ENCODE measurements at places on chromosomes 13 and 19.

- DNase-seq, result no peak
Observed at GRCh38 chr19:18329035-18329376, 6.1 kb upstream of the LSM4 start.

DNA sequence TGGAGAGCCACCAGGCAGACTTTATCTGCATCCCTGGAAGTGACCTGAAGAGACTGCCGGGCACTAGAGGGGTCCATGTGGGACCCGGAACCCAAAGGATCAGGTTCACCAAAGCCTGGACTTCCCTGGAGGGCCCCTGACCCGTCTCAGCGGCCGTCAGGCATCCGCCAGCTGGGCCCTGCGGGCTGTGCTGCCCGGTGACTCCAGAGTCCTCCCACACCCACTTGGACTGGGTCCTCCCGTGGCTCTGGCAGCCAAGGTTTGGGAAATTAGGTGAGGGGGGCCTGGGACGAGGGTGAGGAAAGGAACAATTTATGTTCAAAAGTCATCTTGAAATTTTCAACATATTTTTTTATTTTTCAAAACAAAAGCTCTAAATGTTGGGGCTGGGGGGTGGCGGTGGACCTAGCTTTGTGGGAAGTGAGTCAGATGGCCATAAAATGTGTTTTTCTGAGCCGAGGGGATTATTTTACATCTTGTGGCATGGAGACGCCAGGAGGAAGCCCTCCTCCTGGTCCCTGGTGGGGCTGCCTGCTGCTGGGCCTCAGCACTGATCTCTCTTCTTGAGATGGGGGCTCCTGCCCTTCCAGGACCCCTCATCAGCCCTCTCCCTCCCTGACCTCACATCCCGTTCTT lies 20.2 kb downstream of the CEBPA start:
- DNase-seq, result no peak

- no peak for DNase-seq
Observed at GRCh38 chr13:84739021-84739420, 856.7 kb upstream of the SLITRK1 start.

DNA sequence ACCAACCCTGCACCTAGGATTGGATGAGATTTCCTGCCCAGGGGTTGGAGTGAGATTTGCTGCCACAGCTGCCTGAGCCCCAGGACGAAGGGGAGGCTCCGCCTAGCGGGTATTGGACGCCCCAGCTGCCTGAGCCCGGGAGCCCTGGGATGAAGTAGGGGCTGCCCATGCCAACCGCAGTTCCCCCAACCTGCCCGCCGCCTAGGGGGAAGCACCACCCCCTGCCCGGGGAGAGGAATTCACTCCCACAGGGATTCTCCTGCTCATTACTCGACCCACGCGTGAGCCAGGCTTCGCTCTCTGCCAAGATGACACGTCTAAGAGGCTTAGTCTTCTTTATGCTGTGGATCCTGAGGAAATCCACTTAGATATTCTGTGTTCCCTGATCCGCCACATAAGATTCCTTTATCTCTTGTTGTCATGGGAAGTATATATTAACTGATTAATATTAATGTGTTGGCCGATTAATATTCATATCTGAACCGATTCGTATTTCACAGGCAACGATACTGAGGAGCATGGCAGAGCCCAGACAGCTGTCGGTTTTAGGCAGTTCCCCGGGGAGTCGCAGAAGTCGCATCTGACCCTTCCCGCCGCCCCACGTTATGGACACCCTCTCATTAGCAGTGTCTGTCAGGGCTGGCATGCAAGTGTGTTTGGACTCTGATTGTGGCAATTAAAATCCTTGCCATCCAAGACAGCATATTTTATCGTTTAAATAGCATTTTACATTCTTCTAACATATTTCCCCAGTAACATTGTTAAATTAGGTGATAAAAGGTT lies 44.5 kb upstream of the KCTD15 start:
- no peak for DNase-seq

Data from hematopoietic multipotent progenitor cell treated with erythropoietin and hydrocortisone succinate and interleukin-3 and kit ligand, for 15 days (in vitro differentiated cells).